ENCODE measurements at places on chromosomes 11 and 22. TPM values are rescaled to one million over a fixed set of nuclear protein-coding genes. Genes with fewer than 3 reads are reported as not detected.

Gene OR52I2
- not detected for total RNA-seq

Gene SERPING1
- total RNA-seq, result 19.6 TPM

Gene C11orf42
- not detected for total RNA-seq

Gene KRTAP5-1
- total RNA-seq, result not detected

Gene OR51I1
- total RNA-seq, result not detected

Gene RBM4
- 86.1 TPM for total RNA-seq

Gene SEPTIN3
- total RNA-seq, result 0.22 TPM

Gene OOSP2
- not detected for total RNA-seq

Gene KDM4F
- total RNA-seq, result not detected

Gene LMF2
- 40.6 TPM for total RNA-seq

Gene CABP4
- not detected for total RNA-seq

Gene INCENP
- 15.7 TPM for total RNA-seq

Gene CRACR2B
- total RNA-seq, result 1.6 TPM

Gene MYOD1
- total RNA-seq, result not detected

Gene WNT7B
- not detected for total RNA-seq

Gene SSTR3
- total RNA-seq, result not detected

Gene OR52I1
- total RNA-seq, result not detected

Gene TRIM49
- total RNA-seq, result not detected

Gene PRR5
- 17.2 TPM for total RNA-seq

Gene MAJIN
- total RNA-seq, result not detected

Gene CHORDC1
- total RNA-seq, result 38.8 TPM

Gene ACR
- not detected for total RNA-seq

Gene SLC25A18
- total RNA-seq, result not detected

Gene MUC5B
- not detected for total RNA-seq

Gene BEST1
- total RNA-seq, result 3.8 TPM

Gene PTPRCAP
- total RNA-seq, result 0.11 TPM

Gene SYT7
- 4.3 TPM for total RNA-seq

Gene ANO3
- not detected for total RNA-seq

Gene PLA2G6
- 10.3 TPM for total RNA-seq

Gene PRAME
- 0.43 TPM for total RNA-seq

Gene PRPF19
- 52.4 TPM for total RNA-seq

Gene OR52B6
- not detected for total RNA-seq

Gene TBX10
- not detected for total RNA-seq

Gene CEND1
- 0.32 TPM for total RNA-seq

Gene JAML
- not detected for total RNA-seq

Gene SLC29A2
- total RNA-seq, result 0.11 TPM

Gene OPCML
- total RNA-seq, result 0.65 TPM

Gene MCHR1
- total RNA-seq, result 0.65 TPM

Gene ZBTB16
- total RNA-seq, result 1.8 TPM

Gene ACTN3
- under 0.01 TPM for total RNA-seq

Gene OR51B5
- 0.11 TPM for total RNA-seq

Gene SYCE3
- not detected for total RNA-seq

Gene ANO1
- total RNA-seq, result 0.43 TPM

Gene ANO5
- not detected for total RNA-seq

Gene NAALADL1
- 18.5 TPM for total RNA-seq

Gene GLYATL2
- 1.5 TPM for total RNA-seq

Gene CEP126
- total RNA-seq, result 17.4 TPM

Gene FBLN1
- total RNA-seq, result 101 TPM

Data from articular chondrocyte of knee joint (primary cell).